ENCODE measurements at places on chromosomes 3 and 15.

- DNase-seq, result no peak
Measured at GRCh38 chr3:140433431-140433830, 244.4 kb upstream of the TRIM42 start.

DNA sequence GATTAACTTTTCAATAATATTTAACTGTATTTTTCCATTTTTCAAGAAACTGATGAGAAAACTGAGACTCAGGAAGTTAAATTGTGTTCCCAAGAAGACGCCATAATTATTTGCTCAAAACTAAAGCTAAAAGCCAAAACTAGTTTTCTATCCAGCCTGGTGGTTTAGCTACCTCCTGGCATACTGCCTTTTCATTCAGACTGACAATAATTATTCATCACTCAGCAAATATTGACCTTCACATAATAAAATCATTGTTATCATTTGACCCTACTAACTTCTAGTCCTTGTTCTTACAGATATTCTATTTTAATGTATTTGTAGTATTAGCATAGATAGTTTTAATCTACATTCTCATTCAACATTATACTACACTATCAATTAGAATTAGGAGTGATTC lies 210.6 kb upstream of the GADL1 start:
- no peak for DNase-seq

DNA sequence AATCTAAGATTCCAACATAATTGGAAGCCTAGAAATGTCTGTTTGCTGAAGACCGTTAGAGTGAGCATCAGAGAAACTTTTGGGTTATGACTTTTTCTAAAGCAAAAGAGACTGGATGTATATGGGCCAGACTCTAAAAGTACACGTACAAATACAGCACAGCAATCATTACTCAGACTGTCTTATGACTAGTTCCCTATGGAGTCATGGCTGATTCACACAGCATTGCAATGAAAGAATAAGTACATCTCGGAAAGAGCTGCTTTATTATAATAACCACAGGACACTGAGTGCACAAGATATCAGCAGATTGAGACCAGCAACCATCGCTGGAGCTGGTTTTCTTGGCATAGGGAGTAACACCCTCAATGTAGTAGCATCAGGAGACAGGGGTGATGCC lies 618.6 kb downstream of the NLGN1 start:
- DNase-seq, result no peak

GRCh38 chr3:112384769-112385168 lies 51.8 kb downstream of the CD200 start:
- no peak for DNase-seq

DNA sequence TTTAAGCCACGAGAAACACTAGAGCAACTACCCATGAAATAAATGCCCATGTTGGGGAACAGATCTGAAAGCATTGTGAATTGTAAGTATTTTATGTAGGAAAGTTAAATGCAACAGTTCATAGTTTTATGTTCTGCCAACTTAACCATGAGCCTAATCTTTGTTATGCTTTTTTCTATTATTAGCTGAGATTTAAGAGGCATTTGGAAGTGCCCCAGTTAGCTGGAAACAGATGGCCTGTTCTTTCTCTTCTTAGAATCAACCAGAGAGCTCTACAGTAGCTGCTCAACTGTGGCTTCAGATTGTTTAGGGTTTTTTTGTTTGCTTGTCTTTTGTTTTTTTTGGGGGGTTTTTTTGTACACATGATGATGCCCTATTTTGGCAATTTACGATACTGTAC lies 284.4 kb downstream of the KCNH8 start:
- DNase-seq, result no peak

DNA sequence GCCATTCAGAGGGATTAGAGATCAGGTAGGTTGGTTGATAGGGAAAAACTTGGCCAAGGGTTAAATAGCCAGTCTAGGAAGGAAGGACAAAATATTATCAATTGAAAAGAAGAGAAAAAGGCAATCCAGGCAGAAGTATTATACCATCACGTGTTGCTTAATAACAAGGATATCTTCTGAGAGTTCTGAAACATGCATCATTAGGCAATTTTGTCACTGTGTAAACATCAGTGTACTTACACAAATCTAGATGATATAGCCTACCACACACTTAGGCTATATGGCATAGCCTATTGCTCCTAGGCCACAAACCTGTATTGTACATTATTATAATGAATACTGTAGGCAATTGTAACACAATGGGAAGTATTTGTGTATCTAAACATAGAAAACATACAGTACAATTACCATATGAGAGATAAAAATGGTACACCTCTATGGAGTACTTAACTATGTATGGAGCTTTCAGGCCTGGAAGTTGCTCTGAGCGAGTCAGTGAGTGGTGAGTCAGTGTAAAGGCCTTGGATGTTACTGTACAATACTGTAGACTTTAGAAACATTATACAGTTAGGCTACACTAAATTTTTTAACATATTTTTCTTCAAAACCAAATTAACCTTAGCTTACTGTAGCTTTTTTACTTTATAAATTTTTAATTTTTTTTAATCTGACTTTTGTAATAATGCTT lies 2.7 kb downstream of the TEX55 start:
- no peak for DNase-seq

- no peak for DNase-seq
Measured at GRCh38 chr3:177673112-177673914, 476.0 kb upstream of the TBL1XR1 start.

GRCh38 chr3:193842029-193842798 lies 249.2 kb downstream of the OPA1 start:
- DNase-seq, result peak; percentile 68

DNA sequence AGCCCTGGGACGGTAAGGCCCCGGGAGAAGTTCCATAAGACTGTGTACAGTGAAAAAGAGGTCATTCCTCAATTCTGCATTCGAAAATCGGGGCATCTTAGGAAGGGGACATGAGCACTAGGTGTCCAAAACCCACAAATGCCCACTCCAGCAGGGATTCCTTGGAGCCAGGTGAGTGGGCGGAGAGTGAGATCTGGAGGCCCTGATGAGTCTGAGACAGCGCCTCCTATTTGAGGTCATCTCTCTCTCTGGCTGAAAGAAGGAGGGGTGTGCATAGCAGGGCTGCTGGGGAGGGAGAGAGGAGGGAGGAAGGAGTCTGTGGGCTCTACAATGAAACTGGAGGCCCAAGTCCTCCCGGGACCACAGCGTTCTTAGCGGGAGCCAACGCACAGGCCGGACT lies 38.1 kb upstream of the LACTB start:
- no peak for DNase-seq

DNA sequence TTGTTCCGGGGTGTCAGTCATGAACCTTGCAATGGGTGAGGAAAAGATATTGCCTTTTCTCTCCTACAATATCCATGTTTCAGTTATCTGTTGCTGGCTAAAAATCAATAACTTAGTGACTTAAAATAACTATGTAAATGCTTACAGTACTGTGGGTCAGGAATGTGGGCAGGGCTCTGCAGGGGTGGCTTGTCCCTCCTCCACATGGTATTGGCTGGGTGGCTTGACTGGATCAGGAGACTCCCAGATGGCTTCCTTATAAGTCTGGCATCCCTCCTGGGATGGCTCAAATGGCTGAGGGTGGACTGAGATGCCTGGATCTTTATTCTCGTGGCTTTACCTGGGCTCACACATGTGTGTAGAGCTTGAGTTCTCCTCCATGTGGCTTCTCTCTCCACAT lies 47.5 kb downstream of the GTPBP8 start:
- DNase-seq, result no peak

DNA sequence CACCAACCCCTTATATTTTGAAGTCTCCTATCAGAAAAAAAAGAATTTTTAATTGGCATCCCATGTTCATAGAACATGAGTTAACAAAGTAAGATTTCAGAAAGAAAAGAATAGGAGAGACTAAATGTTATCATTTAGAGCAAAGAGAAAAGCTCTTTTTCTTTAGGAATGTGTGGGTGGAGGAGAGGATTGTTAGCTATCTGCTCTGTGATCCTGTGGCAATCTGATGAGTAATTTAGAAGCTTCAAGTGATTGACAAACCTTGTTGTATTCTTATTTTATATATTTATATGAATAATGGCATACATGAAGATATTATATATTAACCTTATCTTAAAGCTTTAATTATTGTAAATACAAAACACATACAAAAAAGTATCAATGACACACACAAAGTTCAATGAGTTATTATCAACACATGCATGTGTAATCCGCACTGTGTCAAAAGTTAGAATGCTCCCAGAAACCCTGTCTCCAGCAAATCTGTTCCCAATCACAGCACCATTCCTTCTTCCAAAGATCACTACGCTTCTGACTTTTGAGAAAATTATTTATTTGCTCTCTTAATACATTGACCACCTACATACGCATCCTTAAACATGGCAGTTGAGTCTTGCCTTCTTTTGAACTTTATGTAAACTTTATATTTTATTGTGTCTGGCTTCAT lies 907.4 kb downstream of the MCTP2 start:
- DNase-seq, result no peak

DNA sequence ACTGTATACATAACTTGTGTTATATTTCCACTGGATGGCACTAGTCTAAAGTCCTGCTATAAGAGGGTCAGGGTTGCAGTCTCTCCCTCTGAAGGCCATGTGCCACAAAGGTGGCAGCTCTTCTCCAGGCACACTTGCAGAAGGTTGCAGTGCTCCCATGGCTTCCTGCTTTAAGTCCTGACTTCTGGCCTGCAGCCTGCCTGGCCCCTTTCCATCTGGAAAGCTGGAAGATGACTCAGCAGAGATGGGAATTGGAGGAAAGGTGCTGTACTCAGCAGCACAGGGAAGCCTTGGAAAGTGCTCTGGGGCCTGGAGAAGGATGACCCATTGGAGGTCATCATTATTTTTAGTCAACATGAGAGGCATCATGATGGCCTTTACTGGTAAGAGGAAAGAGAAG lies 40.9 kb upstream of the MRPL3 start:
- no peak for DNase-seq

DNA sequence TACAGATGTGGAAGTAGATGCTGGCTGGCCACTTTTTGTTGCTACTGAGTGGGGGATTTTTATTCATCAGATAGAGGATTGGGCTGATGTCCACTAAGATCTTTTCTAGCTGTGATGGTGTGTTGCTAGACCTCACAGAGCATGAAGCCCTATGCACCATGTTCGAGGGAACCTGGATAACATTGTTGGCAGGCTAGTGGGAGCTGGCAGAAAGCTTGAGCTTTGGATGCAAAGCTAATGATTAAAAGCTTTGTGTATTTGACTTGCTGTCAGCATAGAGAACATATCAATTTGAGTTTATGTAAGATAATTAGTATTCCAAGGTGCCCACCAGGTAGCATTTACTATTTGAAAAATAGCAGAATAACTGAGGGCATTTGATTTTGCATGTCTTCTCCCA lies 59.1 kb downstream of the ST6GAL1 start:
- no peak for DNase-seq

GRCh38 chr15:36407647-36408046 lies 171.8 kb upstream of the CDIN1 start:
- no peak for DNase-seq

- DNase-seq, result no peak
Measured at GRCh38 chr3:178120367-178120766, 415.9 kb upstream of the KCNMB2 start.

GRCh38 chr3:30189900-30190299 lies 416.5 kb upstream of the TGFBR2 start:
- no peak for DNase-seq

DNA sequence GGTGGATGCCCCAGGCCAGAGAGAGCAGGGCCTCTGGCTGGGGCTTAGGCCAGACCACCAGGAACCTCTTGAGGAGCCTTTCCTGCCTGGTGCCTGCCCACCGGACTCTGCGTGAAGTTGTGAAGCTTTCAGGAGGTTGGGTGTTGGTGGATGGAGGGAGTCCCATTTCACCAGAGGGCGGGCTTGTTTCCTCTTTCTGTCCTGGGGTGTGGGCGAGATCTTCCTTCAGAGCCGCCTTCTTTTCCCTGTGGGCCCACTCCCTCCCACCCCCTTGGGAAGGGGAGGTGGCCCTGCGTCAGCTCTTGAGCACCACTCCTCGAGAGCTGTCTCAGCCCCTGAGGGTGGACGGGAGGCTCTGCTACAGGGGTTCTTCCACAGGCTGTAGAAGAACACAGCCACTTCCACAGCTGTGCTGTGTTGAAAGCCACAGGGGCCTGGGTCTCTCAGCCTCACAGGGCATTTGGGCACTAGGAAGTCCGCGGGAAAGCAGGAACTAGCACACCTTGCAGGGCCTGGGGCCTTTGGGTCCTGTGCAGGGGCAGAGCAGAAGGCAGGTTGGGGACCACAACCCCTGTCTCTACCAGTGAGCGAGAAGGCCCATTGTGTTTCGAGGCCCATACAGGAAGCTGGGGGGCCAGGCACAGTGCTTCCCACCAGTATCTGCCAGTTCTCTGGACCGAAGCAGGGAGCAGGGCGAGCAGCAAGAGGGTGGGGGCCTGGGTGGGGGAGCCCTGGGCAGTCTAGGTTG lies 2.1 kb downstream of the AMIGO3 start:
- no peak for DNase-seq

DNA sequence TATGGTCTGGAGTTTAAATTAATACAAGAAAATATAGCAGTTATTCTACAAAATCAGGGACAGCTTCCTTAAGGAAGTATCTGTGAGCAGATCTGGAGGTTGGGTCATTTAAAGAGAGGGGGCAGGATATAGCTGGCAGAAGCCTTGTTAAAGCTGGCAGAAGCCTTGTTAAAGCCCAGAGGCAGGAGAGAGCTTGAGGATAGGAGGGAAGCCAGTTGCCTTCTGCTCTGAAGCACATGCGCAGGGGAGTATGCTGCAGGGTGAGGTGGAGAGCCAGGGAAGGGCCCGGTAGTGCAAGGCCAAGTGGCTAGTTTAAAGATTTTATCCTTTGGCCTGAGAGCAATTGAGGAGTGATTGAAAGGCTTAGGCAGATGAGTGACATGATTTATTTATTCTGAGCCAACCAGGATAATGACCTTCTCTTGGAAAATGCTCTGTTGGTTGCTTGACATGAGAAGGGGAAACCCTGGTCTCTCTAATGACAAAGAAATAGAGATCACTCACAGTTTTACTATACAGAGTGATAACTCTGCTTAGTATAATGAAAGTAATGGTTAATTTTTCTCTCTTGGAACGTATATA lies 3.9 kb downstream of the EAF1 start:
- no peak for DNase-seq

DNA sequence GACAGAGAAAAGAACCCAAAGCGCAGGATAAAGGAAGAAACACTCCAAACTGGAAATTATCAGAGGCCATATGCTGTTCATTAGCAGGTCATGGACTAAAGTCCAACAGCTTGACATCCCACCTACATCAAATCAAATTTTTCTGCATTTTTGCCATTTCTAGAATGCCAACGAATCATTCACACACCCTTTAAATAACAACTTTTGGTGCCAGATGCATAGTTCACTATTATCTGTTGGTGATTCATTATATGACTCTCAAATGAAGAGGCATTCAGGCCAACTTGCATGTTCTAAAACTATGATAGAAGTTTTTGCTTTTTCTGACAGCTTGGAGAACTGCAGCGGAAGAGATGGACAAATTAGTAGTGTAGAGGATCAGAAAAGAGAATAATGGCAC lies 529.8 kb upstream of the NAALADL2 start:
- no peak for DNase-seq

DNA sequence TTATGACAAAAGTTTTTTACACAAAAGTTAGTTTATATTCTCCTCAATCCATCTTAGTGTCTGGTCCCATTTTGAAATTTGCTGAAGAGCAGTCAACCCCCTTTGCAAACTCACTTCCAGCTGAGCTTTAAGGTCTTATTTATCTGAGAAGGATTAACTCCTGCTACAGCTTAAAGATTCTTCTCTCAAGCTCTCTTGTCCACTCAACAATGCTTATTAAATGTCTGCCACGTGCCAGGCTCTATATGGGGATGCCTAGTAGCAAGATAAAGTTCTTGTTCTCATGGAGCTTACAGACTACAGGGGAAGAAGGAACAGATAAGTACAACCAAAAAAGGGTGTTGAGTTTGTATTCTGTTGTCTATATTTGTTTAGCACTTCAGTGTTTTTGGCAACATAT lies 18.7 kb downstream of the TMPRSS7 start:
- no peak for DNase-seq
